Lung microvascular endothelial cell (primary cell): ENCODE measurements at places on chromosomes 4 and X.

GRCh38 chrX:109920325-109920724 is 82.6 kb upstream of the TMEM164 start:
- no peak for DNase-seq

DNA sequence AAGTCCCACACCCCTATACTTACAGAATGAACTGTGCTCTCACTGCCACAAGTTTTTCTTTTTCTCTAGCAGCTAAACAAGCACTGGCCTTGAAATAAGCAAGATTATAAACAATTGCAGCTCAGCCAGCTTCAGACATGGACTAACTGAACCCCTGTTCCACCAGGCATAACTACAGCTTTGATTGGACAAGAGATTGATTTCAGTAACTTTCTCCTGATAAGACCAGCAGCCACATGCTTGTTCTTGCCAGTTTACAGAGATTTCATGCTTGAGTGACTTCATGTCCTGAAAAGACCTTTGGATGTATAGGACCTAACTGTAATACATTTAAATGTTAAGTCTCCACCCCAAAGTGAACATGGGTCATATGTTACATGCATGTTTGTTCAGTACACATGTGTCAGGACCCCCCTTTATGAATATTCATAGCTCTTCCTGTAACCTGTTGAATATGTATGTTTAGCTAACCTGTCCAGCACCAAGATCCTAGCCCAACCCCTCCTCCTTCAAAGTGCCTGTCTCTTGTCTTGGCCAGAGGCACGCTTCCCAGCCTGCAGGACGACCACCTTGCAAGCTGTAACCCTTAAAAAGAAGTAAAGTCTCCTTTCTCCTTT is 27.9 kb downstream of the ZNF275 start:
- DNase-seq: no peak

DNA sequence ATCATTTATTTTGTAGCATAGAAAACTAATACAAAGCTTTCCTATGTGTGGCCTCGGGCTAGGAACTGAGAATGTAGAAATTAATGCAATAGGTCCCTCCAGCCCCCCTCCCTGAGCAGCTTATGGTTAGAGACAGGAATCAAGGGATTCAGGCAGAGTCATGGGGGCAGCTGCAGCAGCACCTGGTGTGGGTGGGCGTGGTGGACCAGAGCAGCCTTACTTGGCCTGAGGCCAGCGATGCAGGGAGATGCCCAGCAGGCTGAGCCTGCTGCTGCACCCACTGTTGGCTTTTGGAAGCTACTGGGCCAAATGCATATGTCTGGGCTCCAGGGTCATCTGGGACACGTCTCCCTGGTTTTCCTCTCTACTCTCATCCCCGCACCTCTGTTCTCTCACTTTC is 74.0 kb downstream of the STK32B start:
- no peak for DNase-seq

DNA sequence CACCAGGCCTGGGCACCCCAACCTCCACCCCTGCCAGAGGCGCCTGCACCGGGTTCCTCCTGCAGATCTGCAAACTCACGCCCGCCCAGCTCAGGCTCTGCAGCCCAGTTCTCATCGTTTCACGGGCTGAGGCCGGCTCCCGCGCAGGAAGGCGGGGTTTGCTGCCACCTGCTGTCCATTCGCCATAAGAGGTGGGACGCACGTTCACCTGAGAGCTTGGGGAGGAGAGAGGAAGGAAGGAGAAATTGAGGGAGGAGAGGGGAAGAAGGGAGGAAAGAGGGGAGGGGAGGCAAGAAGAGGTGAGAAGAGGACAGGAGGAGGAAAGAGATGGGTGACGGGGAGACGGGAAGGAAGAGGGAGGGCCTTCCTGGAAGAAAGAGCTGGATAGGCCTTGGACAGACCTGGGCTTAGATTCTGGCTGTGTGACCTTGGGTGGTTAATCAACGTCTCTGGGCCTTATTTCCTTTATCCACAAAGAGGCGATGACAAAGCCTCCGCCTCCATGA is 114.5 kb downstream of the ADRA2C start:
- DNase-seq: peak; percentile 81

GRCh38 chr4:184368290-184368689 is 106.1 kb downstream of the IRF2 start:
- no peak for DNase-seq

DNA sequence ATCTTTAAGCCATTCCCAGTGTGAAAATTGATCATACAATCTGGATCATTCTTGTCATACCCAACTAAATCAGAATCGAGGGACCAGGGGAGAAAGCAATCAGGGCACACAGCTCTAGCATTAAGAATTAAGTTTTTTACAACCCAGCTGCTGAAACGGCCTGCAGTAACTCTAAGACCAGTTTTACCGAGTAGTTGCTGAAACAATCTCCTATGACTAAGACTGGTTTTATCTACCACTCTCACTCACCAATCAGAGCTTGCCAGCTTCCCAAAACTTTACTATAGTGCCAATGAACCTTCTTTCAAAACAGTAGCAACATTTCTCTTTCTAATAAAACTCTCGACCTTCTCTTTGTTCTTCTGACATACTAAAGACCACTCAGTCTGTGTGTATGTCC is 2.8 kb upstream of the SAP30 start:
- peak; percentile 19 for DNase-seq

- DNase-seq: no peak
Observed at GRCh38 chr4:4681653-4682052, 139.8 kb upstream of the STX18 start.
